ENCODE measurements at places on chromosomes 16 and 17.
A peak's percentile ranks its signal among the peaks of the same experiment; 100 is the strongest.

DNA sequence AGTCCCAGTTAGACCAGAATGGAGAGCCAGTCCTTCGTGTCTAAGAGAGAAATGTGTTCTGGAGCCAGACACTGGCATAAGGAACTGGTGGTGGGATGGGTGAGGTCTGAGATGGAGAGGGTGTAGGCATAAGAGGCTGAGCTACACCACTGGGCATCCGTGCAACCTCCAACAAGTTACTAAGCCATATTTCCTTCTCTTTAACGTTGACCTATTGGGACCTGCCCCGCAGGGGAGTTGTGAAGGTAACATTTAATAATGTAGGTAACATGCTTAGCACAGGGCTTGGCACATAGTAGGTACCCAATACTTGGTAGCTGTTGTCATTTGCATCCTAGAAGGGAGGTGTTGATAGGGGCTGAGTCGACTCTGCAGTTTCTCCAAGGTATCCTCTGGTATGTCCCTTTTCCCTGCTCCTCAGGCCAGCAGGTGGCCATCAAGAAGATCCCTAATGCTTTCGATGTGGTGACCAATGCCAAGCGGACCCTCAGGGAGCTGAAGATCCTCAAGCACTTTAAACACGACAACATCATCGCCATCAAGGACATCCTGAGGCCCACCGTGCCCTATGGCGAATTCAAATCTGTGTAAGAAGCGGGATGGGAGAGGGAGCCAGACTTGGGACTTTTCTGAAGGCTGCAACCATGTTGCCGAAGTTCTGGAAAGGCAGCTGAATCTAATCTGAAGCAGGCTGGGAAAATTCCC lies 1.2 kb downstream of the MAPK7 start:
- no peak for DNase-seq

DNA sequence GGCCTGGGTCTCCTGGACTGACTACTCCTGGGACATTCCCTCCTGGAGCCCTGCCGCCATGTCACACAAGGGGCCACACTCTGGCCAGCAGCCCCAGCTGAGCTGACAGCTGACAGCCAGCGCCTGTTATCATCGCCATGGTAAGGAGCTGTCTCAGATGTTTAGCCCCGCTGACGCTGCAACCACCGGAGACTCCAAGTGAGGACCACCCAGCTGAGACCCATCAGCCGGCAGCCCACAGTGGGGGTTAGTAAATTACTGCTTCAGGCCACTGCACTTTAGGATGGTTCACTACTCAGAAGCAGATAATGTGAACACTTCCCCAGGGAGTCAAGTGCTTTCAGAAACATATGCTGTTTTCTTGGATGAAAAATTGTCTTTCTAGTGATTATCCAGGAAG lies 14.6 kb upstream of the SPHK1 start:
- no peak for DNase-seq

DNA sequence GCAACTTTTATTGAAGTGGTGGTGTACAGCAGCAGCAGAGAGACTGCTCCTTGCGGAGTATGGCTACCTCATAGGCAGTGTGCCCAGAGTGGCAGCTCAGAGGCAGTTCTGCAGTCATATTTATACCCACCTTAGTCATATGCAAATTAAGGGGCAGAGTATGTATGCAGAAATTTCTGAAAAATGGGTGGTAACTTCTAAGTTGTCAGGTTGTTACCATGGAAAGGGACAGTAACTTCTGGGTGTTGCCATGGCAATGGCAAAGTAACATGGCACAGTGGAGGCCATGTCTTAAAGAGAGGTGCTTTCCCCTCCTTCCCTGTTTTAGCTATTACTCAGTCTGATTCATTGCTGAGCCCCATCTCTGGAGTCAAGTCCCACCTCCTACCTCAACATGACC lies 53.4 kb downstream of the MEOX1 start:
- DNase-seq, result peak; percentile 5

GRCh38 chr17:56313201-56313600 lies 159.9 kb downstream of the ANKFN1 start:
- DNase-seq, result no peak

GRCh38 chr17:46925185-46925868 lies 2.4 kb downstream of the GOSR2 start:
- DNase-seq, result no peak

- no peak for DNase-seq
Observed at GRCh38 chr17:81037026-81037797, 2.3 kb downstream of the BAIAP2 start.

GRCh38 chr17:57603978-57604377 lies 141.1 kb downstream of the CCDC182 start:
- DNase-seq, result peak; percentile 30

DNA sequence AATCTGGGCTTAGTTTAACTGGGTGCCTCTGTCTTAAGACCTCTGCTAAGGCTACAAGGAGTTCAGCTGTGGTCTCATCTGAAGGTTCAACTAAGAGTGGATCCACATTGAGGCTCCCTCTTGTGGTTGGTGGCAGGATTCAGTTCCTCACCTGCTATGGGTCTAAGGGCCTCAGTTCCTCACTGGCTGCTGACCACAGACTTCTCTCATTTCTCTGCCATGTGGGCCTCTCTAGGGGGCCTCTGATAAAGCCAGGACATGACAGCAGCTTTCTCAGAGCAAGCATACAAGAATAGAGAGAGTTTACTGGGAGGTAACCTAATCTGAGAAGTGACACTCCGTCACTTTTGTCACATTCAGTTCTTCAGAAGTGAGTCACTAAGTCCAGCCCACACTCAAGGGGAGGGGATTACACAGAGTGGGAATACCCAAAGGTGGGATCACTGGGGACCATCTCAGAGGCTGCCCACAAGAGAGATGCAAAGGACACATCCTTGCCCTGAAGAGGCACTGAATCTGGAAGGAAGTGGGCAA lies 19.2 kb upstream of the ABAT start:
- no peak for DNase-seq

- DNase-seq, result no peak
Observed at GRCh38 chr17:50943575-50943933, 77.4 kb upstream of the TOB1 start.

- DNase-seq, result no peak
Observed at GRCh38 chr17:66268247-66268927, 34.0 kb upstream of the PRKCA start.
